ENCODE measurements at places on chromosomes 6 and 20.

GRCh38 chr20:53003420-53004154, 31.4 kb downstream of the TSHZ2 start:
- DNase-seq: no peak

DNA sequence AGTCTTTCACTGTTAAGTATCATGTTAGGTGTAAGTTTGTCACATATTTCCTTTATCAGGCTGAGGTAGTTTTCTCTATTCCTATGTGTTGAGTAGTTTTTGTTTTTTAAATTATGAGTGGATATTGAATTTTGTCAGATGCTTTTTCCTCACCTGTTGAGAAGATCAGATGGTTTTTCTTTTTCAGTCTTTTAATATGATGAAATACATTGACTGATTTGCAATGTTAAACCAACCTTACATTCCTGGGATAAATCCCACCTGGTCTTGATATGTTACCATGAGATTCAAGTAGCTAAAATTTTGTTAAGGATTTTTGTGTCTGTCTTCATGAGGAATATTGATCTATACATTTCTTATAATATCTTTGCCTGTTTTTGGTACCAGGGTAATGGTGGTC, 52.1 kb downstream of the FOXO3 start:
- DNase-seq: no peak

DNA sequence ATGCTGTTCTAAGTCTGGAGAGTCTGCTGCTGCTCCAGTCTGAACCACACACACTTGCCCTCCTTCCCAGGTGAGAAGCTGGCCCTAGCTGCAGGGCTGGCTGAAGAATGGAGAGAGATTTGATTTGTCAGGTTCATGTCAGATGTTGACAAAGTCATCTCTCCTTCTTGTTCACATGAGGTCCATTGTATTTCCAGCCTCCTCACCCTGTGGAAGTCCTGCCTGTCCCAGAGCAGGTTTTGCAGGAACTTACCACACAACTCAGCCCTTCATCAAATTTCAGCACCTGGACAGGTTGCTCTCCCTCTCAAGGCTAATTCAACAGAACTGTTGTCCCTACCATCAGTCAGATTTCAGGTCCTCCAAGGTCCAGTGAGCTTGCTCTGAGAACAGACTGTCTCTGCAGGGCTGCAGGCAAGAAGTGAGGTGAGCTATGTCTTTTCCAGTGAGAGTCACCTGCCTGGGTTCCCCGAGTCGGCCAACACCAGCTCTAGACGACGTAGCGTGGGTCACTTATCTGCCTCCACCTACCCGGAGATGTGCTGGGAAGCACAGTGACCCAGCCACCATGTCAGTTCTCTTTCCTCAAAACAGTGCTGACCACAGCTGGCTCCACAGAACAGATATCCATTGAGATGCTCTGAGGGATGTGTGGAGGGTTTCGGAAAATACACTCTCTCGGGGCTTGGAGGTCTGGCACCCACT, 58.0 kb upstream of the CD93 start:
- DNase-seq: no peak

- no peak for DNase-seq
Measured at GRCh38 chr20:60034231-60035110, 76.2 kb downstream of the CDH26 start.

- DNase-seq: no peak
Measured at GRCh38 chr20:49572857-49573256, 4.9 kb upstream of the PTGIS start.

DNA sequence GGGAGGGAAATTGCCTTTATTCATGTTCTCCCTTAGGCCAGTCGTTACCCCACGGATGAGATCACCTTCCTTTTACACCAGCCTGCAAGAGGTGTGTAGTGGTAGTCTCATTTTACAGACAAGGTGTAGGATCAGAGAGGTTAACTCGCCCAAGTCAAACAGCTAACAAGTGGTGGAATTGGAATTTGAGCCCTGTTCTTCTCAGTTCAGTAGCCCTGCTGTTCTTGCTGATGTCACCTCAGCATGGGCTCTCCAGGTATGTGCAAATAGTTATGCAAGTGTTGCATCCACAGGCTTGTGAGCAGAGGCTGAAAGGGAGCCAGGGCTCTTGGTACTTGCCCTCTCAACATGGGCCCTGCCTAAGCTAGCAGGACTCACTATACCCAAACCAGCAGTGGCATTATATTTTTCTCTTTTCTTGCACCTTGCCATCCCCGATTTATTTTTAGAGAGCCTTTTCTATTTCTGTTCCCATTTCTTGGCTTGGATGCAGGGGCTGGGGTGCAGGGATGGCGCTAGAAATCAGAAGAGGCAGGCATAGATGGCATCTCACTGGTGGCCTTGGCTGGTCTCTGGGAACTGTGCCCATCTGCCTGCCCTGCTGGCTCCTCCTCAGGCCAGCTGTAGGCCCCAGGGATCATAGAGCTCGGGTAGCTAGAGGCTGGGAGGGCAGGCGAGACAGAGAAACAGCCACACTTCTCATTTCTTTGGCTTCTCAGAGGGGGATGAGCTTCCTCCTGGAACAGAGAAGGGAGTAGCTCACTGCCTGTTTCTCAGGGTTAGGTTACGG, 18.2 kb downstream of the PPARD start:
- no peak for DNase-seq

GRCh38 chr6:45297320-45297719, 30.8 kb upstream of the RUNX2 start:
- DNase-seq: no peak

DNA sequence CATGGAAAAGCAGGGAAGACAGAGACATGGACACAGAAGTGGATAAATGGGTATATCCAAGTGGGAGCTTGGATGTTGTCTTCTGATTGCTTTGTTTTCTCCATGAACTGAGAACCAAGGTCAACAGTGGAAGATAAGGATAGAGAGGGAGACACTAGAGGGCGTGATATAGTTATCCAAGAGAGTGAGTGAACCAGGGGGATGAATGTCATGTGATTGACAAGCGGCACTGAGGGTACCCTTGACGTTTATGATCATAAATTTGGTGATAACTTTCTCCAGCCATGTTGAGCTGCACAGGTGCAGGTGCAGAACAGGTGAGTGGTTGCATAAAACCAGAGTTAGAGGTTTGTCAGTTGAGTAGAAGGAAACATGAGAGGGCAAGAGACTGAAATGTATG, 20.7 kb downstream of the EBF4 start:
- DNase-seq: no peak

- DNase-seq: no peak
Measured at GRCh38 chr6:73064266-73064665, 161.0 kb downstream of the KHDC1L start.

DNA sequence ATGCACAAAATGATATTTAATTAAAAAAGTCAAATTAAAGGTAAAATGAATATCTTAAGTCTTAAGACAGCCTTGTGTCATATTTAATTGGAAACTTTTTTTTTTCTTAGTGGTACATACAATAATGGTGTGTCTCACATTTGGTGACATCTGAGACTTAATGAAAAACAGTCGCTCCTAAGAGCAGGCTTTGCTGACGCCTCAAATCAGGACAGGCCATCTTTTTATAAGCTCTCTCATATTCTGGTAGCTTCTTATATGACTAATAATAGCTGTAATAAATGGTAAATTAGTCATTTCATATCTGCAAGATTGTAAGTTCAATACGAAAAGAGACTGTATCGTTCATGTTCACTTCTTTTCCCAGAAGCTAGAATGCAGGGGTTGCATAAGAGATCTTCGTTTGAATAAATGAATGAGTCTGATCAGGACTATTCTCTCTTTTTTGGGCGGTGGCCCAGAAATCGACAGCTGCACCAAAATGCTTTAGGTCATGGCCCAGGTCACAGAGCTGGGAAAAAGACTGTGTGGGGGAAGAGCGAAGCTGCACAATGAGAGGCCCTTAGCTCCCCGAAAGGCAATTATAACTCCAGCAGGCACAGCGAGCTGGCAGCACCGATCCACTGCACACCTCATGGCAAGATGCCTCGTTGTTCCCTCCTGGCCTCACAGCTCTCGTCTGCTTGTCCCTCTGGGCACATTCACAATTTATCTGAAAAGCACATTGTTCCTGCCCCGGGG, 69.4 kb downstream of the NRN1 start:
- no peak for DNase-seq

DNA sequence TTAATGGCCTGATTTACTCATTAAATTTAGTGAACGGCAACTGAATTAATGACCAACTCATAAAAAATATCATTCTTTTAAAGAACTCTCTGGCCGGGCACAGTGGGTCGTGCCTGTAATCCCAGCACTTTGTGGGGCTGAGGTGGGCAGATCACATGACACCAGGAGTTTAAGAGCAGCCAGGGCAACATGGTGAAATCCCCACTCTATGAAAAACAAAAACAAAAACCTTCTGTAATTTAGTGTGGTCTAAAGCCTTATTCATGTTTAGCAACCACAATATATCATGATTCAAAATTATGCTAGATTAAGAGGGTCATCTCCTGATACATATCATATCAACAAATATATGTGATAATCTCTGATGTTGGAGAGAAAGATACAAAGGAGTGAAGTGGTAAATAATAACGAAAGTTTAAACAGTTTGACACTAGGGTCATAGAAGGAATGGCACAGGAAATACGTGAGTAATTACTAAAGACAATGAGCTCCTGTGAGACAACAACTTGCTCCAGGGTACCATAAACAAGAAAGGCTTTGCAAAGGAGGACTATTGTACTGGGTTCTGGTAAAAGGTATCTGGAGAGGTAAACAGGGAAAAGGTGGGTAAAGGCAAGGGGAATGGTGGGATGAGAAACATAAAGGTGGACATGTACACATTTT, 5.7 kb downstream of the ELOVL4 start:
- no peak for DNase-seq

GRCh38 chr20:50610212-50610718, 81.1 kb downstream of the RIPOR3 start:
- no peak for DNase-seq

DNA sequence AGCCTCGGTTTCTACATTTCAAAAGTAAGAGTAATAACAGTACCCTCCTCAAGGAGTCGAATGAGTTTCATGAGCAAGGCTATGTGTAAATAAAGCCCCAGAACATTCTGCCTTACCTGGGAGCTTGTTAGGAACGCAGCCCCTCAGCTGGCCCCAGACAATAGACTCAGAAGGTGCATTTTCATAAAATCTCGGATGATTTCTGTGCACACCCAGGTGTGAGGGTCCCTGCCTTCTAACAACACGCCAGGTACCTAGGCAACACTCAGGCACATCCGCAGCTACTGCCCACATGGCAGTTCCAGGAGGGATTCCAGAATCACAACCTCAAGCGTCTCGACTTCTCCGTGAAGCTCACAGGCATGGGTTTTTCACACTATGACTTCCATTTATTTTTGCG, 226.5 kb upstream of the CDH4 start:
- DNase-seq: no peak

- DNase-seq: no peak
Measured at GRCh38 chr20:35462351-35462750, 7.0 kb downstream of the CEP250 start.

DNA sequence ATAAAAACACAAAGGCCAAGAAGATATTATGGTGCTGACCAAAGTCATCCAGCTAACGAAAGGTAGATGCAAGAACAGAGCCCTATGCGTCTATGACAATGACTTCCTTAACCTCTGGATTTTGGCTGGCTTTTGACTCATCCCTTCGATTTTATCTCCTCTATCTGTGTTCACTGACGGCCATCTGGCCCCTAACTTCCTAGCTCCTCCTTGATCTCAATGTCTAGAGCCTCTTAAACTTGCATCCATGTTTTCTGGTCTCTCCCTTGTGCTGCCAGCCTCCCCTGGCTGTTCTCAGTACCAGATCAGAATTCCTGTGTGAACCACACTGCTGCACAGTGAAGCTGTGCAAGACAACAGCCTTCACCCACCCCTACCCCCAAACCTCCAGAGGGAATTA, 452.9 kb downstream of the UTRN start:
- DNase-seq: no peak

GRCh38 chr20:30486103-30486478, 771.4 kb upstream of the DEFB115 start:
- no peak for DNase-seq

DNA sequence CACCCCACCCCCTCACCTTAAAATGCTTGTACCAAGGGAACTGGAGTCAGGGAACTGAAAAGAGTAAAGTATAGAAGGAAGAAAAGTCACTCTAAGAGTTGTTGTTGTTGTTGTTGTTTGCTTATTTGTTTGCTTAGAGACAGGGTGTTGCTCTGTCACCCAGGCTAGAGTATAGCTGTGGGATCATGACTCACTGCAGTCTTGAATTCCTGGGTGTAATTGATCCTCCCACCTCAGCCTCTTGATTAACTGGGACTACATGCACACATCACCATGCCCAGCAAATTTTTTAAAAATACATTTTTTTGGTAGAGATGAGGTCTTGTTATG, 681.6 kb upstream of the GJE1 start:
- DNase-seq: no peak

- no peak for DNase-seq
Measured at GRCh38 chr20:16405254-16405653, 168.0 kb downstream of the KIF16B start.

GRCh38 chr6:135314543-135314942, 133.4 kb downstream of the MYB start:
- no peak for DNase-seq

GRCh38 chr6:166647896-166648295, 20.8 kb upstream of the RPS6KA2 start:
- no peak for DNase-seq

DNA sequence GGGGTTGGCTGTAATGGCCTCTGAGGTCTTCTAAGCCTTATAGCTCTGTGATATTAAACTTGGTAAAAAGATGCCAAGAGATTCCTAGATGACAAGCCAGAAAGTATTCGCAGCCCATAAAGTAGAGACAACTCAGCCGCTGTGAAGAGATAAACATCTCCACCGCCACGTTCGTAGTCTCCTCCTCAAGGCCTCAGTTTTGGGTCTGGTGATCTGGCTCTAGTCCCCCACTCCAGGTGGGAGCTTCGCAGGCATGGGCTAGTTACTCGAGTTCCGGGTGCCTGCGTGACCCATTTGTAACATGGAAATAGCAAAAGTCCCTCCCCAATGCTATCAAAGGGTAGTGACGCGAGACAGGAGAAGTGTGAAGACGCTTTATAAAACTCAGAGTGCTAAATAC, 28.3 kb upstream of the AFDN start:
- no peak for DNase-seq

- peak; percentile 76 for DNase-seq
Measured at GRCh38 chr6:165308926-165309731, at the start of gene C6orf118. Gene C6orf118, minus strand, starts transcription at chr6:165309605. Its CDS starts 19 bp downstream, at chr6:165309586.

GRCh38 chr20:2331901-2332565, 36.2 kb downstream of the TGM3 start:
- no peak for DNase-seq

DNA sequence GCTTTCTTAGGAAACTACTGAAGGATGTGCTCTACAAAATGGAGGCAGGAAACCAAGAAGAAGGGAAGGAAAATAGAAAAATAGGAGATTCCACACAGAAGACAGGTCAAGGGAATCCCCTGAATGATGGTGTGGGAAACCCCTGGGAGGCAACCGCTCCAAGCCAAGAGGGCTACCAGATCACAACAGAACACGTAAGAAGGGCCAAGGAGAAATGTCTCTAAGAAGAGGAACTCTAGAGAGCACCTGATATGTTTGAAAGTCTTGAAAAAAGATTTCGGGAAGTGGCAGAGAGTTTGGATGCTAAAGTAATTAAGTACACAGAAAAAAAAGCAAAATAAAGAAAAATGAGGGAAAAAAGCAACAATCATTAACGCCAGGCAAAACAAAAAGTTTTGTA, 7.1 kb downstream of the KIF13A start:
- DNase-seq: no peak

GRCh38 chr20:39691151-39691862, 729.2 kb downstream of the DHX35 start:
- no peak for DNase-seq

Data from Calu3 (cell line).